SK-N-DZ (cell line): ENCODE measurements at places on chromosomes 7 and 10.

DNA sequence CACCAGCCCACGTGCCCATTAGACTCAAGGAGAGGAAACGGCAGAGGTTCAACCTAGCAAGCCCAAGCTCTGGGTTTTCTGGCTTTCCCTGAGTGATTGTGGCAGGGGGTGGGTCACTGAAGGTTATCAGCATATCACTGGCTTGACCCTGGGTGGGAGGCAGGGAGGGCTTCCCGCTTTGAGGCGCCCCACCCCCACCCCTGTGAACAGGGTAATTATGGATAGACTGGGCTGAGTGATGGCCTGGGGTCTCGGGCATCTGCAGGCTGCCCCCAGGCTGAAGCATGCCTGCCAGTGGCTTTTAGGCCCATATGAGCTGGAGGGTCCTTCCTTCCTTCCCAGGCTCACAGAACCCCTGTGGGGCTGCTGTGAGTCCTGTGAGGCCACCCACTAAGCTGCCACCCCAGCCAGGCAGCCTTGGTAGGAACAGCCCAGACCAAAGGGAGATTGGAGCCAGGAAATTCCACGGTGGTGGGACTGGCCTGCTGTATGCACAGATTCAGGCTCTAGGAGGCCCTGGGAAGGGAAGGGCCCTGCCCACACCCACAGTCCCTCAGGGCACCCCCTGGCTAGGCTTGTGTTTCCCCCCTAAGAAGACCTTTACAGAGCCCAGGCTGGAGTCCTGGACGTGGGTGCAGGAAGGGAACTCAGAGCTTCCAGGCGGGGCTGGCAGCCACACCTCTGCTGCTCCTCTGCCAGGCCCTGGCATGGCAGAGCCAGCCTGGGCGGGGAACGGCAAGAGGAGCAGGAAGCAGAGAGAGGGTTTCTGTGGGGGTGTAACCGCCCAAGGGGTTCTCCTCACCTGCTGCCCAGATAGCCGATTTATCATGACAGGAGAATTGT lies 33.1 kb downstream of the GPRIN2 start:
- no peak for DNase-seq

DNA sequence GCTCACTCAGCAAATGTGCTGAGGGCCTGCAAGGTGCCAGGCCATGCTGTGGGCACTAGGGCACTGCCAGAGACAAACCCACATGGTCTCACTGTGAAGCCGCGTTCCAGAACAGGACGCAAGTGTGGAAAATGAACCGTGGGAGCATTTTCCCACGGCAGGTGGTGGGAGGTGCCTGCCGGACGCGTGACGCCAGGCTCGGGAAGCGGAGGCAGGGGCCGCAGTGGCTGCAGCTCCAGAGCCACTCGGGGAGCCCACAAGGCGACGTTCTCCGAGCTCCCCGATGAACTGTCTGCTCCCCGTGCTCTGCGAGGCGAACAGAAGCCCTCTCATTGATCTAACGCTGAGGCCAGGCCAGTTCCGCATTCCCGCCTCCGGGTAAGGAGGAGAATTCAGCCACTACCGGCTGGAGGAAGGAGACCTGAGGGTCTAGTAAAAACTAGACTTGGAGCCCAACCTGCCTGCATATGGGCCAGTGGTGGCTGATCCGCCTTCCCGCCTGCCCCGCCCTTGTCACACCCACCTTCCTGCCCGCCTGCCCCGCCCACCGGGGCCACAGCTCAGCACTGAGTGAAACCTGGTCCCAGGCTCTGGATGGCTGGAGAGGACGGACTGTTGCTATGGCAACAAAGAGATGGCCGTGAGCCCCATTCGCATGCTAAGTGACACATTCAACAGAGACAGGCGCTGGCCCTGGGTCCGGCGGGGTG lies 13.1 kb downstream of the ADGRA1 start:
- DNase-seq: peak; percentile 69

DNA sequence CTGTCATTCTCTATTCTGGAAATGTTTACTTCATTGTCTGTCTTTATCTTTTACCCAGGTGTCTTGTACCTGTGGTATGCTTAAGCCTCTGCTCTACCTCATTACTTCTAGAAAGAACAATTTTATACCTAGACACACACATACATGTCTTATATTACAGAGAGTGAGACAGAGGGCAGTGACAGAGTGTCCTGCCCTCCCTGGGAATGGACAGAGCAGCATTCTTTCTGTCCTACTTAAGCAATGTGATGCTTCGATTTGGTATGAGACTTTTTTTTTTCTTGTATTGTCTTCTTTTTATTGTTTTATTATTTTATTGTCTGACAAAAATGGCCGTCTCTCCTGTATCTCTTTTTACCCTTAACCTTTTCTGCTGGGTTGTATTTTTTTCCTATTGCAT lies 286.1 kb downstream of the EXOC4 start:
- no peak for DNase-seq

- no peak for DNase-seq
Observed at GRCh38 chr10:103716206-103717160, 138.9 kb downstream of the SH3PXD2A start.

DNA sequence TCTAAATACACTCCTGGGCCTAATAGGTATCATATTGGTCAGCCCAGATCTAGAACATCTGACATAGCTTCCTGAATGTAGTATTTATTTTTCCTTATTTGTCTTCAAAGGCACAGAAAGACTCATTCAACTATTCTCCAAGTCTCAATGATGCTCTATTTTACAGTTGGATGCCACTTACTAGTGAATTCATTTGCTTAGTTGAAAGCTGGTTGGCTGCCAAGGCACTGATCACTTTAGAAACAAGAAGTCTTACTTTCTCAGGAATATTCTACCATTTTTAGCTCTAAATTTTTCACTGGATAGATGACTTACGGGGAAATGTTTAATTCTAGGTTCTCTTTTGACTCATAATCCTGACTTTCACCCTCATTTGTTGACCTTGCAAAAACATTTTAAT lies 863.4 kb downstream of the SORCS1 start:
- DNase-seq: no peak

- no peak for DNase-seq
Observed at GRCh38 chr7:133983685-133984419, 143.3 kb upstream of the LRGUK start.

DNA sequence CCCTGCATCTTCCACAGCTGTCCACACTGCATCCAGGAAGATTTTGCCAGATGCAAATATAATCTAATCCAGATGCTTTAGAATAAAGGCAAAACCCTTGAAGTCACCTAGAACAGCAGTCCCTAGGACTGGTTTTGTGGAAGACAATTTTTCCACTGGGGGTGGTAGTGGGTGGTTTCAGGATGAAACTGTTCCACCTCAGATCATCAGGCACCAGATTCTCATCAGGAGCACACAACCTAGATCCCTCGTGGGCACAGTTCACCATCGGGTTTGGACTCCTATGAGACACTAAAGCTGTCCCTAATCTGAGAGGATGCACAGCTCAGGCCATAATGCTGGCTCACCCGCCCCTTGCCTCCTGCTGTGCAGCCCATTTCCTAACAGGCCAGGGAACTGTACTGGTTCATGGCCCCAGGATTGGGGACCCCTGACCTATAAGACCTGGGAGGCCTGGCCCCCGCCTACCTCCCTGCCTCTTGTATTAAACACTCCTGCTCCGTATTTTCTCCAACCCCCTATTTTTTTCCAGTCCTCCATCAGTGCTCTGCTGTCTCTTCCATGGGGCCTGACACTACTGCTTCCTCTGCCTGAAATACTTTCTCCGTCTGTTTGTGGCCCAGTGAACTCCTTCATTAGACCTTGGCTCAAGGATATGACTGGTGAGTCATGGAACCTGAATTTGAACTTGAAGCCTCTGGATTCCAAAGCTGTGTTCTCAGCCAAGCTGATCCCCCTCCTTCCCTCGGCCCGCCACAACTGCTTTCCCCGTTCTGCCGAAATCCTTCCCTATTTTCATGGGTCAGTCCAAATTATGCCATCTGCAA lies 79.9 kb upstream of the RHEB start:
- DNase-seq: no peak
